Motor neuron (in vitro differentiated cells): ENCODE measurements at places on chromosomes 5 and 9.

DNA sequence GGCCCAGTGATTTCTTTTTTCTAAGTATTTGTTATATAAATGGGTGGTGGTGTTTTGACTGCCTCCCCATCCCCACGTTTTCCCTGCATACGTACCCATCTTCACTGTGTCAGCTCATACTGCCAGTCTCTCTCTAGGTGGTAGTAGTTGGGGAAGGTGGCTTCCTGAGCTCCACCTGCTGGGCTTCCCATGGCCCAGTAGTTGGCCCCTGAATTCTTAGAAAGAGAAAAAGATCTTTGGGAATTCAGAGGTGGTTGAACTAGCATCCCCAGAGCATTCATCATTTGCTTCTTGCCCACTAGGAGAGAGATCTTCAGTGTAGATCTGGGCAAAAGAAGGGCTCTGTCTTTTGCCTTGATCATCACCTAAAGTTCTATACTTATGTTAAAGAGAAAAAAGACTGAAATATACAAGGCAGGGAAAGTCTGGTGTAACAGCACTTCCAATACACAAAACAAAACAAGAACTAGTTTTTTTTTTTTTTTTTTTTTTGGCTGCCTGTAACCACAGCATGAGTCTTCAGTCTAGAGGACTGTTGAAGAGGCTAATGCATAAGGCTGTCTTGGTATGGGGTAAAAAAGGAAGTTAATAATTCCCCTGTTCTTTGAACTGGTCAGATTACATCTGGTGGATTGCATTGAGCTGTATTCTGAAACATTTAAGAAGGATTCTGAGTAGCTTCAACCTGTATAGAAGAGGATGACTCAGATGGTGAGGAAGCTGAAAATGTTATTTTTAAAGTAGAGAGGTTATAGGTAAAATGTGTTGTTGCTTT lies 128.7 kb downstream of the ATG10 start:
- no peak for ATAC-seq

DNA sequence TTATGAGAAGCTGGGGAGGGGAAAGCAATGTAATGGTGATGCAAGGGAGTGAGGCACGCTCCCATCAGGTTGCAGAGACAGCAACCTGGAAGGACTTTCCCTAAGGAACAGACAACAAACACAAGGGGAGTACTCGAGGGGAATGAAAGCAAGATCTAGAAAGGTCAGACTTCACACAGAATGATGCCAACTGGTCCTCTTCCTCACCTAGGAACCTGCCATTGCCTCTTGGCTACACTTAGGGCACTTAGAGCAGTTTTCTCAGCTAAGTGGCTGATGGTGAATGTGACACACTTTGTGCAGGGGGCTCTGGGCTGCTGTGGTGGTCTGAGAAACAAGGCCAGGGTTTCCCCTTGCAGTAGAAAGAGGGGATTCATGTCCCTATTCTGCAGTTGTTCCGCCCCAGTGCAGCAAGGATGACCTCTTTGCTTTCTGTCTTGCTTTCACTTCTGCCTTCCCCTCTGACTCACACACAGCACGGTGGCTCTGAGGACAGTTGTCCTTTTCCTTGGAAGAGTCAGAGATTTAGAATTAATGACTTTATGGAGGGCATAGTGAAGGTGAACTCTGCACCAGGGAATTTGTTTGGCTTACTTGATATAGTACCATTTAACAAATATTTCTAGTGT lies 394.0 kb upstream of the KLF4 start:
- ATAC-seq, result no peak

GRCh38 chr5:66661149-66661548 lies 65.0 kb downstream of the MAST4 start:
- peak; percentile 57 for ATAC-seq

GRCh38 chr9:136521537-136521936 lies 24.3 kb downstream of the NOTCH1 start:
- ATAC-seq, result no peak

DNA sequence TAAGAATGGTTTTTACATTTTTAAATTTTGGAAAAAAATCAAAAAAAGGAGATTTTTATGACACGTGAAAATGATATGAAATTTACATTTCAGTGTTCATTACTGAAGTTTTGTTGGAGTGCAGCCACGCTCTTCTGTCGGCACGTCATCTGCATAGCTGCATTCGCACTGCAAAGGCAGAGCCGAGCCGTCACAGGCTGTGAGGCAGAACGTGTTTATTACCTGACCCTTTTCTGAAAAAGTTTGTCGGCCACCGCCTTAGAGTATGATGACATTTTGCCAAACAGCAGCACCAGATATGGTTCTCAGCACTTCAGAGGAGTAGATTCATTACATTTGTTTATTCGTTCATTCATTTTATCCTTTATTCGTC lies 24.1 kb downstream of the HRH2 start:
- ATAC-seq, result no peak

- peak; percentile 22 for ATAC-seq
Observed at GRCh38 chr5:80871541-80871961, 88.6 kb upstream of the RASGRF2 start.

DNA sequence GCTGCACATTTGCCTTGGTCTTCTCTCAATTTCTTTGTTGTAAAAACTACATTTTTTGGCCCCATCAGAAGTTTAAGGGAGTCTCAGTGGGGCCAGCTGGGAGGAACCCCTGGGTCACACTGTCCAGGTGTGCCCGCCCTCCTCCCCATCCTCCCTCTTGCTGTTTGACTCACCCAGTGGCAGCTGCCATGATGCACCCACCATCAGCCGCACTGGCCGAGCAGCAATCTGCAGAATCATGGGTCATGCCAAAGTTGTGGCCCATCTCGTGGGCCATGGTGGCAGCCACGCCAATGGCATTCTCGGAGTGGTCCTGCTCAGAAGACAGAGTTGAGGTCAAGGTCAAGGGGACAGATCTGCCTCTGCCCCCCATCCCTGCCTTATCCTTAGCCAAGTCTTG lies 45.5 kb downstream of the NIPAL4 start:
- no peak for ATAC-seq

GRCh38 chr5:7629561-7629960 lies 221.4 kb downstream of the CFAP90 start:
- no peak for ATAC-seq

DNA sequence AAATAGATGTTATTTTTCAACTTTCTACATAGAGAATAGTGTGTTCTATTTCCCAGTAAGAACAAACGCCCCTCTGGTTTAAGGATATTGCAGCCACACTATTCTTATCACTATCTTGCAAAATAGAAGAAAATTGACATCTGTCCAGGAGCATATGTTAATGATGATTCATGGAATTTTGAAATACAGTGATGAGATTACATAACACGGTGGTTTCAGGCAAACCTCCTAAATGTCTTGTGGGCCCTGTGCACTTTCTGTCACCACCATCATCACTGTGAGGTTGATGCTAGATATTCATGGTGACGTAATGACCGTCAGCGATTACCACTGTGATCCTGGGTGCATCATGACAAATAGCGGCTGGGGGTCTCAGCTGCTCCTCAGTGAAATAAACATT lies 48.1 kb downstream of the CFAP90 start:
- no peak for ATAC-seq

- ATAC-seq, result no peak
Observed at GRCh38 chr9:38737246-38737645, 17.3 kb upstream of the FAM240B start.

GRCh38 chr5:88470745-88471144 lies 202.1 kb upstream of the TMEM161B start:
- ATAC-seq, result no peak

DNA sequence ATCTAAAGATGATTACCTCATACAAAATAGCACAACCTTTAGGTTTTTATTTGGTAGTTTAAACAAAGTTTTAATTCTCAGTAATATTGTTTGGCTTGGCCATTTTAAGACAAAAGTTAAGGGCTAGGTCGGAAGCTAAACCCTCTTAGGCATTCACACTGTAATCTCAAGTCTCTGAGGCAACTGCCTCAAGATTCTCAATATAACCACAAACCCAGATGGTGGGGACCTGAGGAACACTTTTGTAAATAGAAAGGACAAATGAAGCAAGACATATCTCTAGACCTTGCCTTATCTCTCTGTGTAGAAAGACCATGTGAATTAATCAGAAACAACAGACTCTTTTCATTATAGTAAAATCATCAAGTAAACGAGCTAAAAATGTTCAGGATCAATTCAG lies 500.2 kb upstream of the CDH6 start:
- ATAC-seq, result no peak

DNA sequence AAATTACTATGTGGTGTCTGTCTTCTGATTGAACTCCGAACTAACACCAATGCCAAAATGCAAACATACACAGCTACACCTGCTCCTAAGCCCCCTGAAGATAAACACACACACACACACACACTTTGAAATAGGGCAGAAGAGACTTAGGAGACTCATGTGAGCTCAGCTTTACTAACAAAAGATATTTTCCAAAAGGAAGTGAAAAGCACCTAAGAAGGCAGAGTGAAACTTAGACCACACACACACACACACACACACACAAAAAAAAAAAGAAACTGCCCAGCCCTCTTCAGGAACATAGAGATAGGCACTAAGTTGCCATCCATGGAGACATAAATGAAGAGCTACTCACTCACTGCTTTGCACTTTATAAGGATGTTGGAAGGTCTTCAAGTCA lies 45.2 kb upstream of the APC start:
- no peak for ATAC-seq

- no peak for ATAC-seq
Observed at GRCh38 chr9:73121375-73121935, 30.2 kb upstream of the ANXA1 start.

DNA sequence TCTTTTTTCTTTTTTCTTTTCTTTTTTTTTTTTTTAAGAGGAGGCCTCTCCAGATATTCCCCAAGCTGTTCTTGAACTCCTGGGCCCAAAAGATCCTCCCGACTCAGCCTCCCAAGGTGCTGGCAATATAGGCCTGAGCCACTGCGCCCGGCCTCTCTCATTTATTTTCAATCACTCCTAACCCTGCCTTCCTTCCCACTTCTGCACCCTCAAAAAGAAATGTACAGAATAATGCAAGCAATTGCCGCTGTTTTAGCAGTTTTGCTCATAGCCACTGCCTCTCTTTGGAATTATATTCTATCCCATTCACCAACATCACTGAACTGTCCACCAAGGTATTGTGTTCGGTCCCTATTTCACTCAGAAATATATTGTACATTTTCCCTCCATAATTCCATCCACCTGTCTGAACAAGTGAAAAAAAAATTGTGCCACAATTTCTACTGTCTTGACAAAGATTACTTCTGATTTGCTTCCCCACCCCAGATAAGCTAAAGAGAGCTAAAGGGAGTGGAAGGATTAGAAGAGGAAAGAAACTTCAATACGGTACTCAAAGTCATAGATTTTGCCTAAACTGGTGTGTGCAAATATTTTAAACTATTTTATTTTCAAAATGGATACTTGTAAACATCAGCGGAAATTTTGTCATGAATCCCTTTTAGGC lies 1.9 kb downstream of the FNBP1 start:
- no peak for ATAC-seq

DNA sequence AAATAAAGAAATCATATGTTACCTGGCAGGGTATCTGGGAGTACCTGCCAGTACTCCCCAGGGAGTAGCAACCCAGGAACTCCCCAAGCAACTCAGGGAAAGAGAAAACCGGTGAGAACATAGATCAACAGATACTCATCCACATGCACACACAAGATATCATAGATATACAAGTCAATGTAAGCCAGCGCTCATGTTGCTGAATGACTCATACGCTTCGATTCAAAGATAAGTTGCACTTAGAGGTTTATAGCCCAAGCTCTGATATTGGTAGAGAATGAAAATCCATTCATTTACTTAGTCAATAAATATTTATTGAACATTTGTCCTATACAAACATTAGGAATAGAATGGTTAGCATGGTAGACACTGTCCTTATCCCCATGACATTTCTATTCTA lies 219.1 kb upstream of the TRPC7 start:
- ATAC-seq, result no peak
